Stimulated activated CD8-positive, alpha-beta memory T cell treated with anti-CD3 and anti-CD28 coated beads, Interleukin-15, amount 100 ng/mL, for 48 hours (primary cell): ENCODE measurements at places on chromosomes 7 and 10.

GRCh38 chr10:17206210-17206709, 4.8 kb upstream of the TRDMT1 start:
- DNase-seq = no peak

- peak; percentile 0 for DNase-seq
Measured at GRCh38 chr10:89904755-89905154, 203.4 kb downstream of the KIF20B start.

DNA sequence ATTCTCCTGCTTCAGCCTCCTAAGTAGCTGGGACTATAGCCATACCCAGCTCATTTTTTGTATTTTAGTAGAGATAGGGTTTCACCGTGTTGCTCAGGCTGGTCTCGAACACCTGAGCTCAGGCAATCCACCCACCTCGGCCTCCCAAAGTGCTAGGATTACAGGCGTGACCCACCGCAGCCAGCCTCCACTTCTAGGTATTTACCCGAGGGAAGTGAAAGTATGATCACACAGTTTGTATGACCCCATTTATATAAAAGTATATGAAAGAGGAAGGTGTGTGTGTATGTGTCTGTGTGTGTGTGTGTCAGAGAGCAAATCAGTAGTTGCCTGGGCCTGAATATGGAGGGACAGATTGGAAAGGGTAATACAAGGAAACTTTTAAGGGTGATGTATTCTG, 2.0 kb upstream of the PURB start:
- no peak for DNase-seq

DNA sequence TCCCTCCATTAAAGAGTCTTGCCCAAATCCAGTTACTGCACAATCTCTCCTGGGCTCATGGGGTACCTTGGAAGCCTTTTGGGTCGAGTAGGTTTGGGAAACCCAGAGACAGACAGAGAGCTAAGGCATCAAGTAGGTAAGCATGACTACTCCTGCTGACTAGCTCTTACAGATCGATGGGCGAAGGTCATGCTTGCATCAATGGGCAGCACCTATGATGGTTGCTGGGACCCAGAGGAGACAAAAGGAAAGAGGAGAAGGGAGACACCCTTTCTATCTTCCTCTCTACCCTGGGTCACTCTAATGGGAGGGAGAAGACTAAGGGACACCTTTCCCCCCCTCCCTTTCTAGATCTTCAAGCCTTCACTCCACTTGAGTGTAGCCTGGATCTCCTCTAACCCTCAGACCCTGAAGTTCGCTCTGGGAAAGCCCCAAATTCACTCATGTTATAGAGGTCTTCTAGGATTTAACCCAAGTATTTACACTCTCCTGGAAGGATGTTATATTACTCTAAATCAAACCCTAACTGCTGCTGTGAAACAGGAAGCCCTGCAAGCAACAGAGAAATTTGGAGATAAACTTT, 31.6 kb upstream of the ZNF746 start:
- DNase-seq = no peak

- DNase-seq = no peak
Measured at GRCh38 chr7:157782041-157782440, 445.2 kb downstream of the DNAJB6 start.

GRCh38 chr10:122091722-122092121, 102.8 kb downstream of the TACC2 start:
- no peak for DNase-seq

DNA sequence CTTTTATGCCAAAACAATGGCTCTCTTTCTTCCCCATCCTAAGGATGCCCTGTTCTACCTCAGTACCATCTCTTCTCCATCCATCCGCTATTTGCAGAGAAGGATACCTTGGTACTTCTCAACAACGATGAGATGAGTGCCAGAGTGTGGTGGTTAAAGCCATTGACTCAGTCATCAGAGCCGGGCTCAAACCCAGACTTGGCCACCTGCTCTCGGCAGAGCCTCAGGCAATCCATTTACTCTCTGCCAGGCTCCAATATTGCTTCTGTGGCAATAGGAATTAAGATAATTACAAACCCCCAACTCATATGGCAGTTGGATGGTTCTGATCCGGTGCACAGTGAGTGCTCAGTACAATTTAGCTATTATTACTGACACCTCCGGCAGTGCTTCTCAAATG, 121.3 kb downstream of the PRLHR start:
- DNase-seq = no peak

DNA sequence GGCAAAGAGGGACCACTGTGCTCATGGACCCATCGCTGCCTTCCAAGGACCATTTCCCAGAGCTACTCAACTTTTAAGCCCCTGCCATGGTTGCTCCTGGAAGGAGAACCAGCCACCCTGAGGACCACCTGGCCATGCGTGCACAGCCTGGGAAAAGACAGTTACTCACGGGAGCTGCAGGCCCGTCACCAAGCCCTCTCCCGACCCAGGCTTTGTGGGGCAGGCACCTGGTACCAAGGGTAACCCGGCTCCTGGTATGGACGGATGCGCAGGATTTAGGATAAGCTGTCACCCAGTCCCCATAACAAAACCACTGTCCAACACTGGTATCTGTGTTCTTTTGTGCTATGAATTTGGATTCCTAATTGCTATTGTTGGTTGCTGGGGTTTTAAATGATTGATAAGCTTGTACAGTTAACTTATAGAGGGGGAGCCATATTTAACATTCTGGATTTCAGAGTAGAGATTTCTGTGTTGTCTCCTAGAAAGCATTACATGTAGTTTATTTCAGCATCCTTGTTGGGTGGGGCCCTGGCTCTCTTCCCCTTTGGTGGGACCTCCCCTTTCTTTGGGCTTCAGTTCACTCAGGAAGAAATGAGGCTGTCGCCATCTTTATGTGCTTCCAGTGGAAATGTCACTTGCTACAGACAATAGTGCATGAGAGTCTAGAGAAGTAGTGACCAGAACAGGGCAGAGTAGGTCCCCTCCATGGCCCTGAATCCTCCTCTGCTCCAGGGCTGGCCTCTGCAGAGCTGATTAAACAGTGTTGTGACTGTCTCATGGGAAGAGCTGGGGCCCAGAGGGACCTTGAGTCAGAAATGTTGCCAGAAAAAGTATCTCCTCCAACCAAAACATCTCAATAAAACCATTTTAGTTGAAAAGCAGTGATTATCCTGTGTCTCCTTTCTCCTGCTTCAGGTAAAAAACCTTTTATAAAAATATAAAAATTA, 19.4 kb downstream of the LAT2 start:
- no peak for DNase-seq

- DNase-seq = peak; percentile 44
Measured at GRCh38 chr7:130180571-130181262, 24.5 kb downstream of the TMEM209 start.

- DNase-seq = no peak
Measured at GRCh38 chr7:109821156-109821555, 1251.5 kb downstream of the DNAJB9 start.

DNA sequence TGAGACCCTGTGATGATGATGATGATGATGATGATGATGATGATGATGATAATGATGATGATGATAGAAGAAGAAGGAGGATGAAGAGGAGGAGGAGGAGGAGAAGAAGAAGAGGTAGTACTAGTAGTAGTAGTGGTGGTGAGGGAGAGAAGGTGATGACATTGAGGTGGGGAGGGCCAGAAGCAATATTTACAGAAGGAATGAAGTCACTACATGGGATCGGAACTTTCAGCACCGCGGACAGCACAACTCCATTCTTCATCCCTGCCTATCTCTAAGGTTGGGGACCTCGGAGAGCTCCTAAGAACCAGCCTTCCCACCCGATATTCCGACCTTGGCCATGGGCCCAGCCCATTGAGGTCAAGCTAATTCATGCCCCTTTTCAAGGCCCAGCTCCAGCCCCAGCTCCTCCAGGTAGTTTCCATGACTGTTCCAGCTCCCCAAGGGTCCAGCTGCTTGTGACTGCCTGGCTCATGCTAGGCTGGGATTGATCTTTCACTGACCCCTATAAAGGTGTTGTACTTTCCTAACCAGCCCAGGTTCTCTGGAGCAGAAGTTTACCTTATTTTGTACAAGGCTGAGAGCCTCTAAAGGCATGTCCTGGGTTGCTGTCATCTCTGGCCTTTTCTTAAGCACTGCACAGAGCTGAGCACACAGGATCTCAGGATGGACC, 10.3 kb downstream of the CRHR2 start:
- DNase-seq = no peak

GRCh38 chr7:142440906-142441411, 183.1 kb upstream of the PRSS58 start:
- no peak for DNase-seq

DNA sequence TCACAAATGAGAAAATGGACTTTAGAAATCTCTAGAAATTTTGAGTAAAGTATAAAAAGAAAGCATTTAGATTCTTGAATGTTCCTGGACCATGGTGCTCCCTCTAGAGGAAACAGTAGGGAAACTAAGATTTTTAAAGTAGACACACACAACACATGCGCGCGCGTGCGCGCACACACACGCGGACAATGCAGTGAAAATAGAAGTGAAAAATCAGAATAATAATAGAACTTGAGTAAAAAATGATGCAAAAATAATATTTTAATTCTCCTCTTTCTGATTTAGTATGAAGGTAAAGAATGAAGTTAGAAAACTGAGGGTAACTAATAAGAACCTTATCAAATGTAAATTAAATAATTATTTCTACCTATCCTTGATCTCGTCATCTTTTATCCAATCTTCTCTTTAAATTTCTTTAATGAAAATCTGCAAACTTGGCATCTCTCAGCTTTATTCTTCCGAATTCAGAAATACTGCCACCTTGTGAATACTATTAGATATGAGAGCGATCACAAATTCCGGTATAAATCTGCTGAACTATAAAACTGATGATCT, 117.0 kb upstream of the AMPH start:
- no peak for DNase-seq

- DNase-seq = no peak
Measured at GRCh38 chr7:96219378-96220130, 102.3 kb downstream of the SLC25A13 start.

DNA sequence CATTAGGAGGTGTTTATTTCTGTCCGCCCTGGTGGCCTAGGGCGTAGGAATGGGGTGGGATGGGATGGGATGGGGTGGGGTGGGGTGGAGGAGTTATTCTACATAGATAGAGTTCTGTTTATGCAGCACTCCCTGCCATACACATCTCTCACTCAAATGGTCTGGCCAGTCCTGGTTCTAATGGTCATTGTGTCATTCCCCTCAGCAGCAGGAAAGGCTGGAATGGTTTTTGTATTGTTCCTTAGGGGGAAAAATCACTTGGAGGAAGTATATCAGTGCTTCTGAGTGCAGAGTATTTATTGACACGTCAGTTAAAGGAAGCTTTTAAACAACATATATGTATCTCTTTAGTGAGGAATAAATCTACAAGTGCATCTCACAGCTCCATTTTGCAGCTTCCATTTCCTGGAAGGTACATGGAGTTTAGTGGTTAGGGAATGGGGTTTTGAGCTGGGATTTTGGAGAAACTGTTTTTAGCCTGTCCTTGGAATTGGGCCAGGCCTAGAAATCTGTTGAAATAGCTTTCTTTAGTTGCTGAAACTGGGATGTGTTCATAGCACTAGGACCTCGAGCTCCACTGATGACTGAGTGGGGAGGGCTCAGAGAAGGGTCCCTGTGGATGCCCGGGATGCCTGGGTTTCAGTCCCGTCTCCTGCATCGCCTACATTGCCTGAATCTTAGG, 8.3 kb downstream of the TSPAN14 start:
- DNase-seq = no peak

GRCh38 chr10:102398172-102399020, 2.9 kb downstream of the NFKB2 start:
- no peak for DNase-seq

GRCh38 chr7:132514430-132514829, 61.8 kb downstream of the PLXNA4 start:
- DNase-seq = no peak

GRCh38 chr7:73716318-73716890, 3.1 kb downstream of the STX1A start:
- DNase-seq = no peak

DNA sequence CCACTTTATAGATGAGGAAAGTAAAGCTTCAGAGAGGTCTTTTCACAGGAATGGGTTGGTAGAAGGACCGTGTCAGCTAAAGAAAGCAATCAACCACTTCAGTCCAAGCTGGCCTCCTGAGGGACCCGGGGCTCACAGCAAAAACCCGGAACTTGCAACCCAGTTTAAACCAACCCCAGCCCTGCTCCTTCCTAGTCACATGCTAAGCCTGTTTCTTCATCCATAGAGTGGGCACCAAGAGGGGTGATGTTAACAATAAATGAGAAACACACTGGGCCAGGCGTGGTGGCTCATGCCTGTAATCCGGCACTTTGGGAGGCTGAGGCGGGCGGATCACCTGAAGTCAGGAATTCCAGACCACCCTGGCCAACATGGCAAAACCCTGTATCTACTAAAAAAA, 12.1 kb upstream of the NPFFR1 start:
- no peak for DNase-seq

- DNase-seq = no peak
Measured at GRCh38 chr10:43256531-43257346, 10.1 kb downstream of the RASGEF1A start.

- peak; percentile 57 for DNase-seq
Measured at GRCh38 chr7:150451097-150451793, 815 bp downstream of the GIMAP8 start.

DNA sequence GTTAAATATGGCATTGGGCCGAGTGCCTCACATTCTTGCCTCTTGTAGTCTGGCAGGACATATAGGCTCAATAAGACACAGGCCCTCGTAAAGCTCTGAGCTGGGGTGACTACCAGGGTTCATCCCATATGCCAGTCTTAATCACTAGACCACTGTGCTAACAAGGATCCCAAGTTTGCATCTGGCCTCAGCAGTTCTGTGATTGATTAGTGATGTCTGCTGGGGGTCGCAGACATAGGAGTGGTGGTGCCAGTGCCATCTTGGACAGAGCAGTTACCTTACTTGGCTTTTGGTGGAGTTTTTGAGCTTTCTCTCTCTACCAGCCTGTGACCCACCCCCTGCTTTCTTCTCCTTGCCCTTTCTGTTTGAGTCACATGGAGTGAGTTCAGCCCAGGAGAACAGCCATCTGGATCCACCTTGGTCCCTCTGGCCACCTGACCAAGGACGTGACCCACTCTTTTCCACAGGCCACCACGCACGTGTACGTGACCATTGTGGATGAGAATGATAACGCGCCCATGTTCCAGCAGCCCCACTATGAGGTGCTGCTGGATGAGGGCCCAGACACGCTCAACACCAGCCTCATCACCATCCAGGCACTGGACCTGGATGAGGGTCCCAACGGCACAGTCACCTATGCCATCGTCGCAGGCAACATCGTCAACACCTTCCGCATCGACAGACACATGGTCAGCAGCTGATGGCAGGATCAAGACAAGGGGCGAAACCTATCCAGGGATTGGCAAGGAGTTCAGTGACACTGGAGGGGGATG, 4.1 kb upstream of the VSIR start:
- no peak for DNase-seq
